ENCODE measurements at places on chromosomes 3 and 15. TPM values are rescaled to one million over a fixed set of nuclear protein-coding genes. Genes with fewer than 3 reads are reported as not detected.

Gene U2SURP
- polyA plus RNA-seq: 38.1 TPM

Gene C3orf62
- polyA plus RNA-seq: 48.6 TPM

Gene GOLGA8Q
- polyA plus RNA-seq: 10.4 TPM

Gene GATM
- 147 TPM for polyA plus RNA-seq

Gene CYP8B1
- not detected for polyA plus RNA-seq

Gene CDAN1
- polyA plus RNA-seq: 17.1 TPM

Gene TNIK
- polyA plus RNA-seq: 39.3 TPM

Gene DBR1
- 6.5 TPM for polyA plus RNA-seq

Gene TNFSF10
- 10.0 TPM for polyA plus RNA-seq

Gene PLSCR2
- 34.8 TPM for polyA plus RNA-seq

Gene CD200
- 6.3 TPM for polyA plus RNA-seq

Gene GRM7
- polyA plus RNA-seq: 3.2 TPM

Gene CYP1A2
- not detected for polyA plus RNA-seq

Gene BOC
- 28.4 TPM for polyA plus RNA-seq

All from testis (tissue), 5 donors.